ENCODE measurements at places on chromosomes 16 and 17.

DNA sequence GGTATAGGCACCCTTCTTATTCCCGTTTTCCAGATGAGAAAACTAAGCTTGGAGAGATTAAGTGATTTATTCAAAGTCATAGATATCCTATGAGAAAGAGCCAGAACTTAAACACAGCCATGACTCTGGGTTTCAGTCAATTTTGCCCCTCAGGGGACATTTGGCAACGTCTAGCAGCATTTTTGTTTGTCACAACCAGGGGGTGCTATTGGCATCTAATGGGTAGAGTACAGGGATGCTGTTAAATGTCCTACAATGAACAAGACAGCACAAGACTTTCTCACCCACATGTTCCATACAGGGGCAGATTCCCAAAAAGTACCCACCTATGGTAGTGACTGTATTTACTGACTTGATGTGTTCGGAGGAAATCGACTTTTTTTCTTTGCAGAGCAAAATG lies 4.8 kb upstream of the SHISA9 start:
- DNase-seq, result peak; percentile 37

GRCh38 chr17:41860254-41860931 lies 4.8 kb downstream of the KLHL11 start:
- DNase-seq, result peak; percentile 58

GRCh38 chr16:13936596-13937081 lies 16.7 kb downstream of the ERCC4 start:
- DNase-seq, result no peak

GRCh38 chr17:80125656-80126448 lies 21.1 kb downstream of the EIF4A3 start:
- no peak for DNase-seq

DNA sequence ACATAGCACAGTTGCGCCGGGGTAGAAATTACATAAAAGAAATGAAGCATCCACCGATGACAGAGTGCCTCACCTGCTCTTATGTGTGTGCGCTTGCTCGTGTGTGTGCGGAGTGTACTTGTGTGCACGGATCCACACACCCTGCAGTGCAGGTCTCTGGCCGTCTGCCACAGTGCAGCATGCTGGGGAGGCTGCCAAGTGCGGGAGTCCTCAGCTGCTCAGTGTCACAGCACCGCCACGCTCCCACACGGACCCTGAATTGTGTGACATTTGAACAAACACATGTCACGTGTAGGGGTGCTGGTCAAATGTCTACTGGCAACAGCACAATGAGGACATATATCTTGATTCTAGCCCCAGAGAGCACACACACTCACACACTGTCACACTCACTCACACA lies 243.0 kb upstream of the MYOCD start:
- DNase-seq, result peak; percentile 27

GRCh38 chr16:65494609-65495008 lies 372.7 kb upstream of the CDH11 start:
- no peak for DNase-seq

DNA sequence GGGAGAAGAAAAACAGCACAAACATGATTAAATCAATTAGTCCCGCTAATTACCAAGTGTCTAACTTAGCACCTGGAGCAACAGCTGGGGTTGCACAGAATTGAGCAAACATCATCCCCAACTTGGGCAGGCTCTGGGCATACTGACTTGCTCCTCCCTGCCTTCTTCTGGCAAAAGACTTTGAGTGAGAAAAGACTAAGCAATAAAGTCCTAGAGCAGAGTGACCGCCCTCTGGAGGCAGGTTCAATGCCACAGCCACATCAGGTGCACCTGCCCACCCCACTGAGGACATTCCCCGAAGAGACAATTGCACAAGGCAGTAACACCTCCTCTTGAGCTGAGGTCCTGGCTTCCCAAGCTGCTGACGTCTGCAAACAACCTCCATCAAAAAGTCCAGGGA lies 358.3 kb downstream of the SOX9 start:
- DNase-seq, result no peak

DNA sequence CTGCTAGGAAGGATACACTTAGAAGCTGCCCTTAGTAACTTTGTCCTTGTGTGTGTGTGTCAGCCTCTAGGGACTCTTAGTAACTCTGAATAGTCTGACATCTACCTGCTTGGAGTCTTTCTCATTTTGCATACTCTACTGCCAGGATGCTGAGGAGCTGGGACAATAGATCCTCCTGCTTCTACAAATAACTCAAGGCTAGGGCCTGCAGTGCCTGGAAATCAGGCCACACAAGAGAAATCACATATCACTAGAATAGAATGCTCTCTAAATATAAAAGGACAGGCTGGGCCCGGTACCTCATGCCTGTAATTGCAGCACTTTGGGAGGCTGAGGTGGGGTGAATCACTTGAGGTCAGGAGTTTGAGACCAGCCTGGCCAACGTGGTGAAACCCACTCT lies 38.5 kb upstream of the SLC25A19 start:
- DNase-seq, result no peak

- DNase-seq, result no peak
These were observed 117.3 kb downstream of the IRX5 start for GRCh38 chr16:55047903-55048497.

DNA sequence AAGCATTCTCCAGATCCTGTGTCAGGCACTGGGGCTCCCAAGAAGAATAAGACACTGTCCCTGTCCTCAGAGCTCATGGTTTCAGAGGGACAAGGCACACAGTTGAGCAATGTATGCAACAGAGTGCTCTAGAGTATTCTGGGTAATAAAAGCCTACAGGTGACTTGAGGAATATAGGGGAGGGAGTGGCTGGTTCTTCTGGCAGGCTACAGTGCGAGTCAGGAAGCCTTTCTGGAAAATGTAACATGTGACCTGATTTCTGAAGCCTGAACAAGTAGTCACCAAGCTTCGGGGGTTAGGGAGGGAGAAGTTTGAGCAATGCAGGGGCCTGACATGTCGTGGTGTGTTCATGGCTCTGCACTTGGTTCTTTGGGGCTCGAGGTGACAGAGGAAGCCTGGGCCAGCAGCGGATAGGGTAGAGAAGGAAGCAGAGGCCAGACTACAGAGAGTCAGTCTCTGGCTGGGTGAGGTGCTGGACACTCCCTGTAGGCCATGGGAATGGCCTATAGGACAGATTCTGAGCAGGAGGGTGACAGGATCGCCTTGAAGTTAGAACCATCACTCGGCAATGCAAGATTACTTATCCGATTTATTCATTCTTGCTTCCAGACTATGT lies 16.0 kb upstream of the LRRC75A start:
- DNase-seq, result no peak

All from WERI-Rb-1 (cell line).